ENCODE measurements at places on chromosomes 11 and 22. TPM values are rescaled to one million over a fixed set of nuclear protein-coding genes. Genes with fewer than 3 reads are reported as not detected.

DNA sequence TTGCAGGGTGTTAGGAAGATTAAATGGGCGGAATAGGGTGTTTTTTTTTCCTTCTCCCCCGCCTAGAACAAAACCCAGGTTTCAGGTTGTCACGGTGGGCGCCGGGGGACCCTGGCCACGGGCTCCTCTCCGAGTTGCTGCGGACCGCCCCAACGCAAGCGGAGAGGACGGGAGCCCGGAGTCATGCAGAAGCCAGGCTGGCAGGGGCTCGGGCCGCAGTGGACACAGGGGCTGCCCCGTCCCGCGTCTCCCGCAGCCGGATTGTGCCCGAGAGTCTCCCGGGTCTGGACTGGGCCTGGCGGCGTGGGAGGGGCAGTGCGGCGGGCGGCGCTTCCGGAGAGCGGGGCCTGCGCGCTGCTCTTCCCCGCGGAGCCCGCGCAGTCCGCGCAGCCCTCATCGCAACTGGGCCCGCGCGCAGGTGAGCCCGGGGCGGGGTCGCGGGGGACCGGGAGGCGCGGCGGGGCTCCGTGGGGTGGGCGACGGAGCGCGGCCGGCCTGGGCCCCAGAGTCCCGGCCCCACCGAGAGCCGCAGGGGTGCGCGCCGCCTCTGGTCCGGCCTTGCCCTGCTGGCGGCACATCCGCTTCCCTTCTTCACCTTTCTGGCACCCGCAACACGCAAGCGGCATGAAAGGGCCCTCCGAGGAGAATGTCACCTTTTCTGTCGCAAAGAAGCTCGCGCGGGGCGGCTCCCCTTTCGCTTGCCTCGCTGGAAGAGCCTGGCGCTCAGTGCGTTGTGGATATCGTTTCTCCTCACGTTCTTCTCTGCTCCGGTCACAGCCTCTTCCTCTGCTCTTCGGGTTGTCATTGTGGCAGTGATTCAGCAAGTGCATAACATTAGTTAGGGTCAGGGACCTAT is at the start of gene TIRAP:
Gene TIRAP, plus strand, starts transcription at position 358 of the 856 bp plus-strand sequence. CDS start 7,802 bp downstream, outside the sequence.
- peaks cover 12% of the 10 kb centered on the region for H3K4me1 ChIP-seq
- DNase-seq, result peak; percentile 82
- H3K4me3 ChIP-seq, result peak within 1 kb of the TSS; percentile 98
- peak within 1 kb of the TSS; percentile 98 for H3K27ac ChIP-seq

DNA sequence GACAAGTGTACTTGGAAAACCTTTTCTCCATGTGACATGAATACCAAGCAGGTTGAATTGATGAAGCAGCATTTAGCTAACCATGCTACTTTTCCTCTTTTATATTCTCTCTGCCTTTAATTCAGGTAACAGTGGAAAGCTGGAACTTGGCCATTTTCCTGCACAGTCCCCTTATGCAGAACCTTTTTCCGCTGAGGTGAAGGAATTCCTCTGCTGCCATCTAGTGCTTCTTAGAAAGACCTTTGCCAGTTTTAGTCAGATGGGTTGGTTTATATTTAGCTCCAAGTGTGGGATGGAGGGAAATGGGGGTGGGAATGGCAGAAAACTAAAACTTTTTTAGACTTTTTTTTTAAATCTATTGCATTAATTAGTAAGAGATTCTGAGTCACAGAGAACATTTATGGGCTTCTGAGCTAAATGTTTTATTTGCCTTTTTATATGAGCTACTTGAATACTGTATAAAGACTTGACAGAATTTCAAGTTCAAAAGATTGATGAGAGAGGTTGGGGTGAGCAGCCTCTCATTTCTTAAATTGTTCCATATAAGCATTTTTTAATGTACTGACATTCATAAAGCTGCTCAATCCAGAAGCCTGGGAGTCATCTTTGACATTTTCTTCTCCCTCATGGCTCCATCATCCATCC is 153.9 kb upstream of the ZC3H12C start:
- no peaks in the 10 kb centered on the region for H3K36me3 ChIP-seq
- peaks cover 5% of the 10 kb centered on the region for H3K27me3 ChIP-seq
- no peaks in the 10 kb centered on the region for H3K4me1 ChIP-seq
- peak; percentile 87 for DNase-seq
- H3K4me3 ChIP-seq, result no peak overlapping the region

GRCh38 chr11:78181185-78181584 is 7.2 kb downstream of the KCTD21 start:
- DNase-seq, result no peak
- no peak overlapping the region for H3K4me3 ChIP-seq
- no peak overlapping the region for H3K27ac ChIP-seq
- H3K4me1 ChIP-seq, result peaks cover 8% of the 10 kb centered on the region
- no peaks in the 10 kb centered on the region for H3K36me3 ChIP-seq

DNA sequence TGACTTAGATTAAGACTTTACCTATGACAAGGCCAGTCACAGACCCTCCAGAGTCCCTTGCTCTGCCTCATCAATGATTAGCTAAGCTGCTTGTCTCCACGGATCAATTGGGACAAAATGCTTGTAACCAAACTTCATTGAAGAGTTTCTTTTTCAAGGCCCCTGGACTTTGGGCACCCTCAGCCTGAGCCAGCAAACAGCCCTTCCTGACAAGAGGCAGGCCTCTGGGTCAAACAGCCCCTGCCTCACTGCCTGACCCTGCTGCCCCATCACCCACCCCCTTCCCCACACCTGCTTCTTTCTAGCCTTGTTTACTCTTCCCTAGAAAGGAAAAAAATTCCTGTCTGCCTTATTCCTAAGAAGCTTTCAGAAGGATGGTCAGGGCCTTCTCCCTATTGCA is 26.3 kb upstream of the CDON start:
- no peaks in the 10 kb centered on the region for H3K36me3 ChIP-seq
- no peak overlapping the region for H3K4me3 ChIP-seq
- peaks cover 4% of the 10 kb centered on the region for H3K4me1 ChIP-seq
- H3K27ac ChIP-seq, result no peak overlapping the region
- no peaks in the 10 kb centered on the region for H3K27me3 ChIP-seq

MAP6 gene
- 3.8 TPM for total RNA-seq

TSPAN18 gene
- 9.5 TPM for total RNA-seq

KRTAP5-10 gene
- not detected for total RNA-seq

All from hepatocyte (in vitro differentiated cells).